ENCODE measurements at places on chromosomes 3 and 15.
A peak's percentile ranks its signal among the peaks of the same experiment; 100 is the strongest.

GRCh38 chr3:142628801-142629200 is 32.6 kb downstream of the PLS1 start:
- DNase-seq = no peak

GRCh38 chr3:37221407-37221806 is 47.0 kb upstream of the LRRFIP2 start:
- peak; percentile 67 for DNase-seq

GRCh38 chr3:67692621-67693020 is 38.2 kb upstream of the SUCLG2 start:
- no peak for DNase-seq

GRCh38 chr15:68442041-68442440 is 10.1 kb upstream of the ITGA11 start:
- no peak for DNase-seq

- no peak for DNase-seq
These were observed 188.4 kb upstream of the ST8SIA2 start for GRCh38 chr15:92205255-92205739.

GRCh38 chr15:78325092-78325843 is 14.9 kb upstream of the CRABP1 start:
- DNase-seq = peak; percentile 51

DNA sequence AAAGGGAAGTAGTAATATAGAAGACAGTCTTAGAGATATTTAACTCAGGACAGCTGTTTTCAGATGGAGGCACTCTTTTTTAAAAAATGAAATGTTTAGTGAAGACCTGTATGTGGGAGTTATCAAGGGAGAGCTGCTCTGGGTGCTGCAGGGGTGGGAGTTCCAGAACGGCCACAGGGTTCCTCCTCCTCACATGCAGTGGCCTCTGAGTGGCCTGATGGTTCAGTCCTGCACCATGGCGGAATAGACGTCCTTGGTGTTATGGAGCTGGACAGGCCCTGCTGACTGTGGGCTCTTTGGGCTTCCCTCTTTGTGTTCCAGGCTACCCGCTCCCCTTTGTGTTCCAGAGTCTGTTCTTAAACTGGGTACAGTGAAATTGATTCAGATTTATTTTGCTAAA is 126.1 kb downstream of the CHST2 start:
- DNase-seq = no peak

- DNase-seq = no peak
These were observed 27.5 kb upstream of the THRB start for GRCh38 chr3:24522146-24522579.

DNA sequence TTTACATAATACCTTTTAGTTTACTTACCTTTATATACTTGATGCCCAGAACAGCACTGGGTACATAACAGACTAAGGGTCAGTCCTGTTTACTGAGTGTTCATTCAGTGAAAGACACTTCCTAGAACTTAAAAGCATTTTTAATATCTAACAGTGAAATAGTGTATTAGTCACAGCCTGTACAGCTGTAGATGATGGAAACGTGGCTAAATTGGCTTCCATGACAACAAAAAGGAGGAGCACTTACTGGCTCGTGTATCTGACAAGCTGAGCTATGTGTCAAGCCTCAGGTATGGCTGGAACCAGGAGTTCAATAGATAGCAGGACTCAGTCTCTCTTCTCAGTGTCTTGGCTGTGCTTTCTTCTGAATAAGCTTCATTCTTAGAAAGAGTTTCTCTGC is 40.2 kb downstream of the CMTM8 start:
- no peak for DNase-seq

DNA sequence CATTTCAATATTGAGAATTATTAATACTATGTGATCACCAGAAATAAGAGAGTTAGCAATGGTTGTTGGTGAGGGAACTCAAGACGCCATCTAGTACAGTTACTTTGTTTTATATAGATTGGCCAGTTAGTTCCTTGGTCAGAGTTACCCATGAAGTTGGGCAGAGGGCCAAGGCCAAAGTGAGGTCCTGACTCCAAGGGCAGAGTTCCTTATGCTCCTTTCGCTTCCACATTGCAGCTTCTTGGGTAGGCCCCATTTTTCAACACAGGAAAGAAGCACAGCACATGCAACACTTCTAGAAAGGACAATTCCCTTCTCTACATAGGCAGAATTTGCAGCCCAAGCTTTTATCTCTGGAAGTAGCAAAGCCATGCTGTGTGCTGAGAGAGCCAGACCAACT is 178.6 kb downstream of the KCNAB1 start:
- DNase-seq = no peak

GRCh38 chr3:127457094-127457475 is 133.4 kb downstream of the TPRA1 start:
- DNase-seq = no peak

- no peak for DNase-seq
These were observed 1.9 kb downstream of the ROBO1 start for GRCh38 chr3:79765911-79766310.

- no peak for DNase-seq
These were observed 9.2 kb upstream of the MST1R start for GRCh38 chr3:49912881-49913281.

DNA sequence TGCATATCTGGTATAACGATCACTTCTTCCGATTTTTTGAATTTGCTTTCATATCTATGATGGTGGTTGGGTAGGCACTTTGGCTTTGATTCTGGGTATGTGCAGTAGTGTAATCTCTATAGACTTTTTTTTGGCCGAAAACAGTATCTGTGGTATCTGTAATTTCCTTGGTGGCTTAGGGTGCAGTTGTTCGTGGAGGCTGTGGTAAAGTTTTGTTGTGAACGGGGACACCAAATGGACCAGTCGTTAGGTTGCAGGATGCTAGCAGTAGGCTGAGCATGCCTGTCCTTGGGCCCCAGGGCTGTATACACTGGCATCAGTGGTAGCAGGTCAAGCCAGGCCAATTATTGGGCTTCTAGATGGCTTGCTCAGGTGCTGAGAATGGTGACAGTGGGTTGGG is 55.2 kb downstream of the CCDC66 start:
- no peak for DNase-seq

DNA sequence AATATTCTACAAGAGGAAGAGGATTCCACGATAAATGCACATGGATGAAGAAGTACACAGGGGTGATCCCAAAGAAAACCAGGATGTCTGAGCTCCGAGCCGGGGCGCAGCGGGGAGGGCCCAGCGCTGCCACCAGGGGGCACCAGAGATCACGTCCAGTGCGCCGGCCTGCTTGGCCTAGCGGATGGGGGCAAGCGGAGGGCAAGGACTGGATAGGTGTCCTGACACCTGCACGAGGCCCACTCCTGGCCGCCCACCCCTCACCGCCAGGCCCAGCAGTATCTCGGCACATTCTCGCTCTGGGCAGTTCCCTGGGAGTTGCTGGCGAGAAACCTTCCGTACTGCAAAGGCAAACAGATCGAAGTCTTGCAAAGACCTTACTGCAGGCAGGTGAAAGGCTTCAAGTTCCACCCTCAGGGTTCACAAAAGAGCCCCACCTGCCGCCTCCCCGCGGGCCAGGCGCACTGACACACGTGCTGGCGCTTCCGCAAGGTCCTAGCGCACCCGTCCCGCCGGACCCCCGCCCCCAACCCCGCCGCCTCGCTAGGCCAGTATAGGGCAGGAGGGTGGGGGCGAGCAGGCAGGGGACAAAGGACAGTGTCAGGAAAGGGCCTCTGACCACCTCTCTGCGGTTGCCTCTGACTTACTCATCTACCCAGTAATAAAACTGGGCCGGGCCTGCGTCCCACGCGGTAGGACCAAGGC is 3.3 kb downstream of the ANKRD63 start:
- DNase-seq = peak; percentile 81

DNA sequence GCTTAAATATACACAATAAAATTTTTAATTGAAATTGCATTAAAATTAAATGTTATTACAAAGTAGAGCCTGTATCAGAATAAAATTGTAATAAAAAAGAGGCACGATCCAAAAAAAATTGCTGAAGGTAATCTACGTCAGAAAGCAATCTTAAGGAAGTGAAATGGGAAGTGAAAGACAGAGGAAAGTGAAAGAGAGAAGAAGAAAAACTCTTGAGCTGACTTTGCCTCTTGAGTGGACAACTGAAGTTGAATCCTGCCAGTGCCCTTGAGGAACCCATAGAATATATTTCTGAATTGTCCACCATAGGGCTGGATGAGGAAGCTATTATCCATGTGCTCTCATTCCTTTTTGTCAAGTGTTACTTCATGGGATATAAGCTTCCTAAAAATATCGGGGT is 285.1 kb upstream of the STAC start:
- no peak for DNase-seq

DNA sequence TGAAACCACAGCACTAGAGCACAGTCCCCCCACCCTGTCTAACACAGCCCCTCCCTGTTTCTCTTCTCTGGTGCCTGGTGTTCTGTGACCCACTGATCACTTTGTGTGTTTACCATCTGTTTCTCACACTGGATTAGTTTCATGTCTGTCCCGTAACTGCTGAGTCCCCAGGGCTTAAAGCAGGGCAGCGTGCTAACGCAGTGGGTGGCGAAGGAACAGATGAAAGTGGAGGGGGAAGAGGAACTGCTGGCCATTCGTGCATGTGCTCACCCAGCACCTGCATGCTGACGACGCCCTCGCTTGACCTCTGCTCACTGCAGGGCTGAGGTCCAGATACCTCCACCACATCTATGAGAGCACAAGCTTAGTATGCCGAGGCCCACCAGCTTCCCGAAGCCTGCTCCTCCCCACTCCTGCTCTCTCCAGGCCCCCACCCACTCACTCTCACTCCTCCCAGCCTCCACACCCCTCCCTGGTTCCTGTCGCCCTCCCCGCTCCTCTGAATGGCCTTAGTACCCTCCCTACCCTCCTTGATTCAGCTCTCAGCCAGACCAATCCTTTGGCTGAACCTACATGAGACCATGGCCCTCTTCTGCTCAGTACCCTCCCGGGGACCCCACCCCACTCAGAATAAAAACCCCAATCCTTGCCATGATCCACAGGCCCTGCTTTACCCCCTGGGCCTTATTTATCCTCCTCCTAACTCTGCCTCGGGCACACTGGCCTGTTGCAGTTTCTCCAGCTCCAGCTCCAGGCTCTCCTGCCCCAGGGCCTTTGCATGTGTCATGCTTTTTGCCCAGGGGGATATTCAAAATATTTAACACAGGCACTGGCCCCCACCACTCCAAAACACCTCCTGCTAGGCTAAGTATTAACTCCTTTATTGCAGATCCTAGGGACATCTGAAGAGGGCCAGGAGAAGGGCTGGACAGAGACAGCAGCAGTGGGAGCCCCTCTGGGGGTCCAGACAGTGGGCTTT is 15.1 kb upstream of the IQSEC1 start:
- no peak for DNase-seq

DNA sequence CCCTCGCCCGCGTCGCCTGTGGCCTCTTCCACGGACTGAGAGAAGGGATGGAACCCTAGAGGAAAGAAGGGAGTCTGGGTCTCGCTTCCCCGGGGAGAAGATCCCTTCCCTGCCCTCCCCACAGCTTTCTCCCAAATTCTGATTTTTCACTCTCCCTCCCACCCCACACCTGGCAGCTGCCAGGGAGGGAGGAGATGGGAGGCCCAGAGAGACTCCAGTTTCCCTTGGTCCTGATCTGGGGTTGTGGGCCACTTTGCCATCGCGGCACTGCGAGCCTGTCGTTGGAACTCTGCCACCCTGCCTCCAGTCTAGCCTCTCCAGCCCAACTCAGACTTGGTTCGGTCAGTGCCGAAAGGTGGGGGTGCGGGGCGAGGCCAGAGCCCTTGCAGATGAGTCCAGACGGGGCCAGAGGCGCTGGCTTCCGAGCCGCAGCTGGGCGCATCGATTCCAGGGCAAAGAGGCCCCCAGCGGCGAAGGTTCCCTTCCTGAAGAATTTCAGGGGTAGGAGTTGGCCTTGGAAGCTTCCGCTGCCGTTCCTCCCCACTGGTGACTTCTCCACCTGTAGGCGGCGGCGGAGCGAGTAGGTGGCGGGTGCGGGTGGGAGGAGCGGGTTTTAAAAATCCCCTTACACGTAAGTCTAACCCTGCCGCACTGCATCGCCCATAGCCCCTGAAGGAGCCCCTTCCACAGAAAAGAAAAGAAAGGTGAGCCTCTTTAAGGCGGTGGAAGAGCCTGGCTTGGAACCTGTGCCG is 5.2 kb downstream of the WNT5A start:
- no peak for DNase-seq

DNA sequence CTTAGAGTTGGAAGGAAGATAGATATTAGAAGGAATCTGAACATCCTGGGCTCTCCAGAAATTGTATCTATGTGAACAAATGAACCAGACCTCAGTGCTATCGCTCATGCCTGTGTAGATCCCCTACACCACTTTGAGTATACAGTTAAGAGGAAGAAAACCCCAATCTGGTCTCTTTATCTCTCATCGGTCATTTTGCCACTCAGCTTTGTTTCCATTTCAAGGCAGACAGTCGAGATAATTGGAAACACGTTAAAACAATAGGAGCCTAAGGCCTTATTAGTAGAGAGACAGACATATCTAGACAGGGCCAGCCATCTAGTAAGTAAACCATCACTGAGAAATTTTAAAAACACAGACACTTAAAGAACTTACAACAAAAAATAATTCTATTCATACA is 101.6 kb downstream of the MYLK start:
- no peak for DNase-seq

GRCh38 chr3:56796202-56796601 is 5.5 kb downstream of the ARHGEF3 start:
- DNase-seq = no peak
